Nucleus accumbens (tissue), 56 donors: ENCODE measurements at places on chromosomes 2 and 18.
A peak's percentile ranks its signal among the peaks of the same experiment; 100 is the strongest.

GRCh38 chr2:128177315-128177714 is 86.3 kb downstream of the UGGT1 start:
- DNase-seq, result no peak

- DNase-seq, result no peak
These were observed 262.5 kb downstream of the TGIF1 start for GRCh38 chr18:3712491-3712890.

- DNase-seq, result no peak
These were observed 21.2 kb upstream of the ASXL2 start for GRCh38 chr2:25899404-25899970.

DNA sequence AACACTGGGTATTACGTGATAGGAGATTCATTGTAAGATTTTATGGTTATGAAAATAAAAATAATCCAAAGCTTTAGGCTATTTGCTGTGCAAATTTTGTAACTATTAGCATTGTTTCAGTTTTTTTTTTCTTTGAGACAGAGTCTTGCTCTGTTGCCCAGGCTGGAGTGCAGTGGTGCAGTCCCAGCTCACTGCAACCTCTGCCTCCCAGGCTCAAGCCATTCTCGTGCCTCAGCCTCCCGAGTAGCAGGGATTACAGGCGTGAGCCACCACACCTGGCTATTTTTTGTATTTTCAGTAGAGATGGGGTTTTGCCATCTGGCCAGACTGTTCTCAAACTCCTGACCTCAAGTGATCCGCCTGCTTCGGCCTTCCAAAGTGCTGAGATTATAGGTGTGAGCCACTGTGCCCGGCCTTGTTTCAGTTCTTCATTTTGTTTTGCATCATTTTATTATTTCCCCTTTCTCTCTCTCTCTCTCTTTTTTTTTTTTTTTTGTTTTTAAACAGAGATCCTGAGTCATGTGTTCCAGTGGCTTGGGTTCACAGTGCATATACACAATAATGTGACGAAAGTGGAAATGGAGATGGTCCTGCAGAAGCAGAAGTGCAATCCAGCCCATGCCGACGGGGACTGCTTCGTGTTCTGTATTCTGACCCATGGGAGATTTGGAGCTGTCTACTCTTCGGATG is 25.8 kb downstream of the CASP10 start:
- DNase-seq, result no peak

- no peak for DNase-seq
These were observed 16.8 kb downstream of the IL37 start for GRCh38 chr2:112927745-112928144.

GRCh38 chr18:21291106-21291505 is 49.1 kb downstream of the GREB1L start:
- no peak for DNase-seq

GRCh38 chr18:22153428-22153827 is 16.0 kb upstream of the GATA6 start:
- no peak for DNase-seq

DNA sequence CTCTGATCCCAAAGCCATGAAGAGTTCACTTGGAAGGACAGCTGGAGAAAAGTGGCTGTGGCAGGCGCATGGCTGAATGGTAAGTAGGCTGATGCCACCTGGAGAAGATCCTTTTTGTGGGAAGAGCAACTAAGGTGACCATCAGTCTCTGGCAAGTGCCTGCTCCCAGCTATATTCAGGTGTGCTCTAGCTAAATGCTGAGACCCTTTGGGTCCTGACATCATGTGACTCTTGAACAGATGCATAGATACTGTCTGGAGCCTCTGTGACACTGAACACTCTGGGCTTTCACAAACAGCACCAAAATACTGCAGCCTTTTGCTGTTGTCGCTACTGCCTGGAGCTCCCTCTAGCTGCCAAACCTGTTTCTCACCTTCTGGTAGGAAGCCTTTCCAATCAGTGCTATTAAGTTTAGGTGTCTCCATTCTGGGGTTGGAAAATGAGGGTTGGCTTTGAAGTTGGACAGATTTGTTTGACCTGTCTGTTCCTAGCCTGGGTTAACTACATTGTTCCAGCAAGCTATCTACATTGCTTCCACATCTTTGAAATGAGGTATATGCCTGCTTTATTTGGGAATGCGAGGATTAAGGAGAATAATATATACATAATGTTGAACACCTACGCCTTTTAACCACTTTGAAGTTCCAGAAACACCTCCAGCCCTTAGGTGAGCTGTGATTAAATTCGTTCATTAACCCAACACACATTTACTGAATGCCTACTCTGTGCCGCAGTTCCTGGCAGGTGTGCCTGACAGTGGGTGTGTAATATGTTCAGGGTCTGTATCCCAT is 3.1 kb downstream of the EGR4 start:
- no peak for DNase-seq

DNA sequence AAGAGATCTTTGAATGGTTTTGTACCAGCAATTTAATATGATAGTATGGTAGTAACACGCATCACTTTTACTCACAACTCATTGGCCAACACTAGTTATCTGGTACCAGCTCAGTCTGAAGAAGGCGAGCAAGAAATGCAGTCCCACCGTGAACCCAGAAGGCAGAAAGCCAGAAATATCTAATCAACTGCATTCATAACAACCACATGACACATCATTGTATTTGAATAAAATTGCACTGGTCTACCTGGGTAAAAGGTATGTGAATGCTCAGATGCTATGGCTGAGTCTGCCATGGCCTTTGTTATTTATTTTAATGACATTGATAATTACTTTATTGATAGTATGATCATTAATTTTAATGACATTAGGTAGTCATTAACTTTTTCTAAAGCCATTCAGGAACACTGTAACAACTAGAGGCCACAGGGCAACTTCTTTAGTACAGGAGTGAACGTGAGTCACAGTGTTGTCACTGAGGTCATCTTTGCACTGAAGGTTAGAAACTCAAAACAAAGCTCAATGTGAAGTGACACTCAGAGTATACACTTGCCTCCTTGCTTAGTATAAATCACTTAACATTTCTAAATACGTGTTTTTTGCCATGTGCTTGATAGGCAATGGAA is 475.6 kb upstream of the TNP1 start:
- DNase-seq, result no peak

- DNase-seq, result no peak
These were observed 315.6 kb downstream of the INSIG2 start for GRCh38 chr2:118403658-118404451.

- DNase-seq, result peak; percentile 31
These were observed at the start of gene FAM124B for GRCh38 chr2:224401641-224402342. Gene FAM124B, minus strand, starts transcription at chr2:224402107. Its CDS starts 339 bp downstream, at chr2:224401768.

- DNase-seq, result no peak
These were observed 7.2 kb downstream of the ARPC2 start for GRCh38 chr2:218224186-218224585.

DNA sequence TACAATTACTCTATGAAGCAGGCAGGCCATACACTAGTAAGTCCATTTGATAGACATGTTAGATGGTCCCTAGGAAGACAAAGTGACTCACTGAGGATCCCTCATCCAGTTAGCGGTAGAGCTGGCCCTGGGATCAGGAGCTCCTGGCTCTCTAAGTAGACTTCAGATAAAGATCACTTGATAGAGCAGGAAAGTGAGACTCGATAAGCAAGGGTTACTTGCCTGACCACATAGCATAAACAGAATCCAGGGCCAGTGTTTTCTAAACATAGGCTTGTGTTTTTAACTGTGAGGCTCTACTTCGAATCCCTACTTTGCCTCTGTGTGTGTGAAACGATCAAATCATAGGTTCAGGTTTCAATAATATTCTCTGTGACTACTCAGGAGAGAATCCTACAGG is 355.2 kb upstream of the TRIB2 start:
- DNase-seq, result no peak
